ENCODE measurements at places on chromosomes 13 and 19.
A peak's percentile ranks its signal among the peaks of the same experiment; 100 is the strongest.

DNA sequence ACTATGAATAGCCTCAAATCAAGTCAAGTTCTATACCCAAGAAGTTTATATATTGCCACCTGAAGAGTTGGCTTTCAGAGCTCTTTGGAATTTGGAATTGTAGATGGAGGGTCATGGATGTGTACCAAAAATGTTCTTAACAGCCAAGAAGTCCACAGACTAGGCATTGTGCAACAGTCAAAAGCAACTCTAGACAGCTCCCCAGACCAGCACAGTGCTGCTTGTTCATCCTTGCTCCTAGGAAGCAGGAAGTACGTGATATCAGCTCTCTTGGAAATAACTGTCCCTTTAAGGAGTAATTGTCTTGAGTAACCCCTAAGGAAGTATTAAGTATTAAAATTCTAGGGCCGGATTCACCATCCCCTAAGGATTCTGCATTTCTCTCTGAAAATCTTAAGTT lies 30.7 kb upstream of the IL17D start:
- DNase-seq: no peak

DNA sequence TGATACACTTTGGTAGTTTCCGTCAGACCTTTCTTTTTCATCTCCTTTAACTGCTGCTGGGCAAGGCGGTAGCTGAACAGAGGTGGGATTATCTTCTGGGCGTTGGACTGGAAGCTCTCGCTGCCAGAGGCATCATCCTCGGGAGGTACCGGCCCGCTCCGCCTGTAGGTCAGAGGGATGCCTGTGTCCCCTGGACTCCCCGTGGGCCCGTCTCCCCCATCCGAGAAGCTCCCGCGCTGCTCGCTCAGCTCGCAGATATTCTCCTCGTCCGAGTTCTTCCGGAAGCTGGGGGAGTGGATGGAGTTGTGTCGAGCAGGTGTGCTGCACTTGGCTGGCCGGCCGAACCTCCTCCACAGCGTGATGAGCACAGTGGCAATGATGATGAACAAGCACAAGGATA lies 27.7 kb downstream of the THSD1 start:
- no peak for DNase-seq

- no peak for DNase-seq
Measured at GRCh38 chr13:77994166-77994565, 75.5 kb upstream of the EDNRB start.

GRCh38 chr19:4591320-4591719 lies 31.8 kb upstream of the SEMA6B start:
- DNase-seq: no peak

GRCh38 chr19:18156841-18157464 lies 4.0 kb downstream of the PIK3R2 start:
- peak; percentile 69 for DNase-seq

DNA sequence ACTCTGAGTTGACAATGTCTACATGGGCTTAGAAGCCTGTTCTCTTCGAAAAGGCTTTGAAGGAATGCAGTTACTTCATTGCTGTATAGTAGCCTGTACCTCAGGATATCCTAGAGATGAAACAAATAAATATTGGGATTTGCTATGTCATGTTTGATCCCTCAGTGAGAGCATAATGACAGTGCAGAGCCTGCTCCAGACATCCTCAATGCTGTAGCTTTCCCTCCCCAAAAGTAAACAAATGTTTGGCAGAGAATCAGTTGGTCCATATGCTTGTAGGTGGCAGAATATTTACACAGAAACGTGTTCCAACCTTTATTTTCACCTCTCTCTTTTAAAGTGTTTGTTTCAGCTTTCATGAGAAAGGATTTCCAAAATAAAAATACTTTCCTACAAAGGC lies 515.3 kb upstream of the SGCG start:
- no peak for DNase-seq

DNA sequence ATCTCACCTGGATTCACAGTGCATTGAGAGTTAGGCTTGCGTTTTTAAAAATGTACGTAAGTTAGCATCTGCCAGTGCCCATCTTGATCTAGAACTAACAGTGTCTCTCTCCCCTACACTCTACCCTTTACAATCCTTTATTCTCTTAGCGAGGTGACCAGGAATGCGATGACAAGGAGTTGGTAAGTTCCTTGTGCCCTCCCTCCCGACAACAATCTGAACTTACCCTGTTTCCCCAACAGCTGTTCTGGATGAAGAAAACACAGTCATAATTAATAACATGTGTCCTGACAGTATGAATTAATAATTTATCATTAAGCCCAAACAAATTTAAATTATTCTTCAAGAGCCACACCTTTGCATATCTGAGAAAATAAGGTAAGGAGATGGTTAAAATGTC lies 6.3 kb downstream of the TSHZ3 start:
- no peak for DNase-seq

DNA sequence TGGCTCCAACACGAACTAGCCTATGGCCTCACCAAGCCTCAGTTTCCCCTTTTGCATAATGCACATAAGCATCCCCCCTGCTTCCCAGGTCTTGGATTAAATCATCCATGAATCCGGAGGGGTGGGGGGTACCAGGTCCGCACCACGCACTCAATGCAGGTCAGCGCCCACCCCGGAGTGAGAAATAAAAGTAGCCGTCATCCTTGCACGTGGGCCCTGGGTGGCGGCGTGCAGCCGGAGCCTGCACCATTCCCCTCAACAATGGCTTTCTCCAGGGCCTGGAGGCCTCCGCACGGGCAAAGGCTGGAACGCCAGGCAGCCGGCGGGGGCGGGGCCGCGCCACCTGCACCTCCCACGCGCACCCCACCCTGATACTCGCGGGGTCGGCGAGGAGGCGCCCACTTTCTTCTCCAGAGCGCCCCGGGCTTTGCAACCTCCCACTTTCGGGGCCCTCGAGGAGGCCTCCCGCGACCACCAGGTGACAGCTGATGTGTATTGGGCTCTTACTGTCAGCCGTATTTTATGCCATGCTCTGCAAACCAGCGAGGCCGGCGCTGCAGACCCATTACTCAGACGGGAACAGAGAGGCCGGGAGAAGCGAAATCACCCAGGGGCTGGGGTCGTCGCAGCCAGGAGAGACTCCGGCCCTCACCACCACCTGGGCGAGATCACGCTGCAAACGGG lies 767 bp upstream of the GADD45B start:
- no peak for DNase-seq

GRCh38 chr19:41386442-41386841 lies 10.1 kb downstream of the TMEM91 start:
- DNase-seq: no peak

- DNase-seq: no peak
Measured at GRCh38 chr13:21579754-21580316, 24.1 kb downstream of the MICU2 start.

DNA sequence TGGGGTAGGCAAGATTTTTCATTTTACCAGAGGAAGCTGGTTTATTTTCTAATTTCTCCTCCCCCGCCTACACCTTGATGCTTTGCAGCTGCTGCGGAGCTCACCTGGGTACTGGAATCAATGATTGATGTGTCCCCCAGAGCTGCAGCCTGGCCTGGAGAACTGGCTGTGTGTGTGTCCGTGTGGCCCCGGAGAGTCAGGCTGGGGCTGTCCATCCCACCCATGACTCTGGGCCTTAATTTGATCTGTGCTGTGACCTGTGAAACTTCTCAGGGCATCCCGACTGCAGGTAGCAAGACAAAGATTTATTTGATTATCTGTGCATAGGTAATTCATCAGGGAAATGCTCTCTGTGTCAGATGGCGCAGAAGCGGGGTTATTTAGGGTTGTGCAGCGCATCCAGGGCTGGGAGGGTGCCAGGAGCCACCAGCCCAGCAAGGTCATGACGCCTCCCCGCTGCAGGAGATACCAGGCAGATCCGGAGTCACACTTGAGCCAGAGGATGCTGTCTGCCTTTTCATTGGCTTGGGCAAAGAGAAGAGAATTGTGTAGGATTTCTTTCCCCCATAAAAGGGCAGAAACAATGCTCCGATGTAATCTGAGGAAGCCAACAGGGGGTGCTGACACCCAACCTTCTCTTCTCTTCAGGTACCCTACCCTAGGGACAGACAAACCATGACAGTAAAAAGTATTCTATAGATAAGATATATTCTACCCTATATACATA lies 346.6 kb downstream of the TSHZ3 start:
- no peak for DNase-seq

GRCh38 chr13:55761986-55762385 lies 1378.7 kb upstream of the PRR20A start:
- DNase-seq: no peak

- DNase-seq: no peak
Measured at GRCh38 chr13:81446441-81446840, 1105.5 kb upstream of the SPRY2 start.
